ENCODE measurements at places on chromosomes 12 and 14.
A peak's percentile ranks its signal among the peaks of the same experiment; 100 is the strongest.

DNA sequence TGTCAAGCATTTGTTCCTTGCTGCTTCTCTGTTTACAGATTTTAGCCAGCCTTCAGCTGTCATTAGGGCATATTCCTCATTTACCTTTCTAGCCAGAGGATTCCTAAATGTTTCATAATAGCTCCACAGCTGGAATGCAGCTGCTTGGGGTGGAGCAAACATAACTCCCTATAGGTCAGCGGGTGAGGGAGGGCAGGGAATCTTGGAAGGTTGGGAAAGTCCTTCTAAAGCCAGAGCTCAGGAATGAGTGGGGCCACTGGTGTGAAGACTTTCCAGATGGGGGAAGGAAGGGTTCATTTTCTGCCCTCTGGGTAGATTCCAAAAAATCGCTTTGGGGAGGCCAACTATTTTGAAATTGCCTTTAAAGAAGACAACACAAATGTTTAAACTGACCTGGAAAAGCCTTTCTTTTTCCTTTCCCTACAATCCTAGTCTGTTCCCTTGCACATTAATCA is 16.3 kb upstream of the IRF2BPL start:
- DNase-seq, result no peak

- no peak for DNase-seq
Observed at GRCh38 chr14:66140213-66140918, 345.8 kb upstream of the CCDC196 start.

DNA sequence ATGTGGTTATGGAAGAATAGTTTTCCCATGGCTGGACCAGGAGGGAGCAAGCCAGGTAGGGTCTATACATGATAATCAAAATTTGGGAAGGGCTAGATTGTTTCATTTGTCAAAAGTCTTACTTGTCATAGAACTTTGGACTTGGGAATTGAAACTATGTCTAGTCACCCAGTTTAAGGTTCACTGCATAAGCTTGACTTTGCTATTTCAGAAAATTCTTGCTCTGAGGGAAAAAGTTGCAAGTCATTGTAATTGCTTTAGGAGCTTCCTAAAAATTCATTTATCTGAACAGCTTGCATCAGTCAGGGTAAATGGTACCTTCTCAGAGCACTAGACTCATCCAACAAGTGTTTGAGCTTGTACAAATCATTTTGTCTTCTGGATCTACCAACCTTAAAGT is 1194.7 kb downstream of the GALC start:
- DNase-seq, result no peak

- peak; percentile 91 for DNase-seq
Observed at GRCh38 chr14:50335389-50335788, 23.3 kb downstream of the DMAC2L start.

DNA sequence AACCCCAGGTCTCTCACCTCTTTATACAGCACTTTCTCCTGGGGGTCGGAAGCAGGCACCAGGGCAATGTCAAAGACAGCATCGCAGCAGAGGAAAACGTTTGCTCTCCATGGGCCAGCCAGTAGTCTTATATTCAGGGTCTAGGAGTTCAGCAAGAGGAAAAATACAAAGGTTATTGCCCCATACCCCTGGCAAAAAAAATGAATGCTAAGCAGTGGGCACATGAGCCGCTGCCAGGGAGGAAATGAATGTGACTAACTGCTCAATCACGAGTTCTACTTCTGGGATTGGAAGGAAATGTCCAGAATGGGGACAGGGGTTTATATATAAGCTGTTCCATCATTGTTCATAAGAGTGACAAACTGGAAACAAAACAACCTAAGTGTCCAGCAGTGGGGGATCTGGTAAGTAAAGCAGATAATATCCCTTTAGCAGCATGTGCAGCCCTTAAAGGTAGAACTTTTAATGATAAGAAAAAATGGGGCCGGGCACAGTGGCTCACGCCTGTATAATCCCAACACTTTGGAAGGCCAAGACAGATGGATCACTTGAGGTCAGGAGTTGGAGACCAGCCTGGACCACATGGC is 53.8 kb downstream of the PHETA1 start:
- DNase-seq, result no peak

DNA sequence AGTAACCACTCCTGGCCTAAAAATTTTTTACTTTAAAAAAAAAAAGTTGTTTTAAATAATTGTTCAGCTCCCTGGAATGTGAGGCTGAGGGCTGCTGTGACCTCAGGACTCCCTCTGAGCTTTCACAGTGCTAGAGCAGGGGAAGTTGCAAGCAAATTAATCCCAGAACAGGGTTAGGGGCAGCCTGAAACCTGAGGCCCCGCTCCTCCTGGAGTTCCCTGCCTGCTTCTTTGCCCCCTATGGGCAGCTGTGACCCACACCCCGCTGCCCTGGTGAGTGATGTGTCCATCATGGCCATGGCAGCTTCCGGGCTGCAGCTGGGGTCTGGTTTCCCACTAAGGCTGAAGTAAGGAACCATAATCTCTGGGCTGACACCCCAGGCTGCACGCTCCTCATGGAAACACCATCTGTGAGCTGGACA is 9.5 kb downstream of the RITA1 start:
- no peak for DNase-seq

DNA sequence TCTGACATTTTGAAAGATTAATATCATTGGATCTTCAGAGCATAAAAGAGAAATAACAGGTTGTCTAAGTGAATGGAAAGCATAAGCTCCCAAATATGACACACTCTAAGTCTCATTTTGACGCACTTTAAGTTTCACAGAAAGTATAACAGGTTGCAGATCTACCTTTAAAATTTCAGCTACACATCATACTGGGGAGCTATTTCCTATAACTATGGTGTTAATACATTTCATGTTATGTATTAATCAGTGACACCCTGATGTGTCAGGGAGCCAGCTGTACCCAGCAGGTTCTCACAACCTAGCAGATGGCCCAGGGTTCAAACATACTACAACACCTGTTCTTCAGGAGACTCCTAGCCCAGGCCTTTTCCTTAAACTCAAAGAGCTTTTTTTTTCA is 31.1 kb upstream of the TMX1 start:
- DNase-seq, result peak; percentile 72

GRCh38 chr12:117582135-117582784 is 220.8 kb upstream of the NOS1 start:
- DNase-seq, result no peak

DNA sequence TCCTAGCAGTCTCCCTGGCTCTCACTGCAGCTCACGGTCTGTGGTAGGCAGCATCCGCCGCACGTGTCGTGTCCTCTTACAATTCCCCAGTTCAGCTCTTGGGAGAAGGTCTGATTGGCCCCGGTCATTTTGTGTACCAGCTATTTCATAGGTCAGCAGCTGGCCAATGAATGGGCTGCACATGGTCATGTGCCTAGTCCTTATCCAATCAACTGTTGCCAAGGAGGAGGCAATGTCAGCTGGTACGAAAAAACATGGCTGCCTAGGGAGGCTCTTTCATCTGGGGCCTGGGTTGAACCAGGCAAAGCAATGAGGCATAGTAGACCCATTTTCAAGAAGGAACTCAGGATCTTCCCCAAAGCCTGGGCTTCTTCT is 46.1 kb downstream of the RNFT2 start:
- DNase-seq, result peak; percentile 8

- no peak for DNase-seq
Observed at GRCh38 chr14:89298056-89298834, 118.8 kb downstream of the FOXN3 start.

DNA sequence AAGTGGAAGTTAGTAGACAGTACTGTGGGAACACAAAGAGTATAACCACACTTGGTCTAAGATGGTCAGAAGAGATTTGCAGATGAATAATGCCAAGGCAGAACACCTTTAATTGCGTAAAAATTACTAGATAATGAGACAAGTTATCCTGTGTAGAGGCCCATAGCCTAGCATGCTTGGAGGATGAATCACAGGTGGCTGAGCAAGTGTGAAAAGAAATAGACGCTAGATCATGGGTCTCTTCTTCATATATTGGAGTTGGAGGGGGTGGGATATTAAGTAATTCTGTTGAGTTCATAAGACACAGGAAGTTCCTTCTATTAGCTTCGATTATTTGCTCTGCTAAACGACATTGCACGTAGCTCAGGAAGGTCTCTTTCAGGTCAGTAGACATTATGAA is 454.3 kb upstream of the LMO3 start:
- no peak for DNase-seq

- DNase-seq, result no peak
Observed at GRCh38 chr14:61636779-61637178, 58.5 kb upstream of the HIF1A start.

GRCh38 chr14:20494935-20495766 is 10.2 kb upstream of the RNASE10 start:
- DNase-seq, result no peak

- DNase-seq, result no peak
Observed at GRCh38 chr12:57063991-57064685, 14.2 kb upstream of the MYO1A start.

DNA sequence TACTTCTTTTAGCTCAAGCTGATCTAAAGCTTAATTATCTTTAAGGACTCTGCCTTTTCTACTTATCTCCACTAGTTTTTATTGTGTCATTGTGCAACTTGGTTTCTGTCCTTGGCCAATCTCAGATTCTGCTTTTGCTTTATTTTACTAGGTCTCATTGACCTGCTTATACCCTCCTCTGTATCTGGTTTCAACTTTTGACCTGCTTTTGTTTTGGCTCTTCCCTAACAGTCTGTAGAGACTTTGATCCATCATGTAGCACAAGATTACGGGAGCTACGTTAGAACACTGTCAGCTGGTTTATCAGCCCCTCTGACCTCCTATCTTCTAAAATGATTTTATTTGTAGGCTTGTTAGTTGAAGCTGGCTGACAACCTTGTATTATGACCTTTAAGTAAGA is 43.6 kb downstream of the ZCRB1 start:
- no peak for DNase-seq

DNA sequence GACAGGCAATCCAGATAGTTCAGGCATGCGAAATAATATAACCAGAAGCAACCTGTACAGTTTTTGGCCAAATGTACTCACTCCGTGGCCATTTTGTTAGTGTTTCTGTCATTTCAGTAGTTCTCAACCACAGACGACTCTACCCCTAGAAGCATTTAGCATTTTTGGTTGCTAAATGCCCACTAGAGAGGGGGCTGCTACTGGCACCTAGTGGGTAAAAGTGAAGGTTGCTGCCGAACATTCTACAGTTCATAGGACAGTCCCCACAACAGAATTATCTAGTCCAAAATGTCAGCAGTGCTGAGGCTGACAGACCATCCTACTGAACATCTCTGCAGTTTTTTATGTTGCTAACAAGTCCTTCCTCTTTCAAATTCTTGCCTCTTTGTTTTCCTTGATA is 107.4 kb downstream of the TSHR start:
- peak; percentile 48 for DNase-seq

- no peak for DNase-seq
Observed at GRCh38 chr14:56860441-56860840, 50.2 kb upstream of the OTX2 start.

GRCh38 chr12:39427360-39427808 is 15.5 kb downstream of the KIF21A start:
- no peak for DNase-seq

- no peak for DNase-seq
Observed at GRCh38 chr12:130665753-130666152, 50.3 kb downstream of the RIMBP2 start.

DNA sequence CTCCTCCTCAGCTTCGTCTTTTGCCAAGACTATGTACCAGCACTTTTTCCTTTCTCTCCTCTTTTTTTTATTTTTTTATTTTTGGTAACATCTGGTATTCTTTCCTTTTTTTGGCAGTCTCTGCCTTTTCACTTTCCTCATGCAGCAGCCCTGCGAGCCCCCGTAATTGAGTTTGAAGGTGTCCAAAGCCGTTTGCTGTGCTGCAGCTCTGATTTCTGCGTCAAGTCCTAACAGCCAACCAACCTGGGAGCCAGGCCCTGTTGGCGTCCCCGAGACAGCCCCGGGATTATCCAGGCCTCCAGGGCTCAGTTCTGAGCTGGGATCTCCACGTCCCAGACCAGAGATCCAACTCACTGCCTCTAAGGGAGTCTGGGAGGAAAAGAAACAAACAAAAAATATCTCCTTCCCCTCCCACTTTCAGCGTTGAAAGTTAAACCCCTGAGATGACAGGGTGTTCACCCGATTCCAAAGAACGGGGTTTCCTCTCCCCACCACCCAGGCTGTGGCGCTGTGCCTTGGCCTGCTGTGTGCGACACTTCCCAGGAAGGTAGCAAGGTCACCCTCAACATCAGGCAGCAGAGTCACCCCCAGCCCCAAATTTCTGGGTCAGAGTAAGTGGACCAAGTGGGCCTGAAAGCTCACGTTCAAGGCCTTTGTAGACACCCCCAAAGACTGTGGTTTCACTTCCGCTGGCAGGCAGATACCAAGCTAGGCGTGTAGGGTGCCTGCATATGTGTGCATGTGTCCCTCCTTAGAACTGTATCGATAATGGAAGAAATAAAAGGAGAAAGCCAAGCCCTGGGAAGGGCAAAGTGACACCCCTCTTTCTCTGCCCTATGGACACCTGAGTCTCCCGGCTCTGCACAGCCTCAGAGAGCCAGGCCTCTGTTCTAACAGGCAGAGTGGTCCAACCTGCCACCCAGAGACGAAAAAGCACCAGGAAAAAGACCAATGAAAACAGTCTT is 11.1 kb downstream of the BCL11B start:
- no peak for DNase-seq

- no peak for DNase-seq
Observed at GRCh38 chr12:16789204-16789790, 183.3 kb upstream of the LMO3 start.

- DNase-seq, result peak; percentile 18
Observed at GRCh38 chr14:60722357-60723115, 1.6 kb downstream of the SIX4 start.

DNA sequence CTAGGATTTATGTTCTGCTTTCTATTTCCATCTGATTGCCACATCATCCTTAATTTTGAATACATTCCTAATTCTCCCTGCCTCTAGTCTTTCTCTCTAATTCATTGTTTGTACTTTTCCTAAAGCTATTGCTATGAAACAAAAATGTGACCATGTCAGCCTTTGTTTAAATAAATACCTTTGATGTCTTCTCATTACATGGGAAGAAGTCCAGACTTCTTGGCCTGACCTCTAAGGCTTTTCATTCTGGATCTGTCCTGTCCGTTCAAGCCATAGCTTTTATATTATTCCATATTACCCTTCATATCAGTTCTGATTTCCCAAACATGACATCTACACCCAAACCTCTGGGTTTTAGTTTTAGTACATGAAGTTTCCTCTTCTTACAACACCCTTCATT is 91.4 kb downstream of the CDK17 start:
- DNase-seq, result no peak

DNA sequence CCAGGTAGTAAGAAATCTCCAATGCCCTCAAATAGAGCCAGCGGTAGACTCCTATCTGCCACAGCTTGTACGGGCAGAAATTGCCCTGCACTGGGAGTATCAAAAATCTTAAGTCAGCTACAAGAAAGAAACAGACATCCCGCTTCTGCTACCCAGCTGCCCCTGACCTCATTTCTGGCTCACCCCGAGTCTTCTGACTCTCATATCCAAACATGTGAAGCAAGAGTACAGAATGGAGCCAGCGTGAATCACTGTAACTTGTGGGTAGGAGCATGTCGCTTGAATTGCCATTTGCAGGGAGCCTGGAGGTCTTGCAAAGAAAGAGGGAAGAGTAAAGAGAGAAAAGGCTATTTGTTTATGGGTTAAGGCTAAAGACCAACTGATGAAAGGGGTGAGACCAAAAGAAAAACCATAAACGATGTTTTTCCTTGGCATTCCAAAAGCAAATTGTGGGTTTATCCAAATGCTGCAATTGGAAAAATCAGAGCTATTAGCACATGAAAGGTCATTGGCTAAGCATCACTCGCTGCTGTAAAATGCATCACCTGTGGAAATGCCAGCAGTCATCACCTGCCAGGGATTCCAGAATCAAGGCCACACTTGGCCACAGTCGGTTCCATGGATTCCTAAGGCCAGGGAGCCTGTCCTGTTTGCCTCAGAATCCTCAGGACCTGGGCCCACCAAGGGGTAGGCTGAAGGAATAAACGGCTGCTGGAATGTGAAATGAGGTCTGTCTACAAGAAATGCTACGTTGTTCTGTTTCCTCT is 86.6 kb downstream of the FOXN3 start:
- DNase-seq, result no peak

Data from SHP77 (cell line).